ENCODE measurements at places on chromosomes 12 and 14.

GRCh38 chr12:26803552-26803951 lies 29.4 kb downstream of the ITPR2 start:
- no peak for DNase-seq

DNA sequence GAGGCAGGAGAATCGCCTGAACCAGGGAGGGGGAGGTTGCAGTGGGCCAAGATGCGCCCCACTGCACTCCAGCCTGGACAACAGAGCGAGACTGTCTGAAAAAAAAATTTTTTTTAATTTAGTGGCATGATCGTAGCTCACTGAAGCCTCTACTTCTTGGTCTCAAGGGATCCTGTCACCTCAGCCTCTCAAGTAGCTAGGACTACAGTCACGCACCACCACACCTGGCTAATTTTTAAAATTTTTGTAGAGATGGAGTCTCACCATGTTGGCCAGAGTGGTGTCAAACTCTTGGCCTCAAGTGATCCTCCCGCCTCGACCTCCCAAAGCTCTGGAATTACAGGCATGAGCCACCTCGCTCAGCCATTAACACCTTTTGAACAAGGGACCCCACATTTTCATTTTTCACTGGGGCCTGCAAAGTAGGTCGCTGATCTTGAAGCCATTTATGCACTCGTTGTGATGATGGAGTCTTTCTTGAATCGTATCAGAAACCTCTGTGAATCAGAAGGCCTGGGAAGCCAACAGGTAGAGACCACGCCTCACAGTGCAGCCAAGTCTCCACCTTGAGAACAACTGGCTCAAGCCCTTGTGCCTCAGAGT lies 5.9 kb downstream of the HCAR1 start:
- no peak for DNase-seq

GRCh38 chr12:121581686-121582429 lies 1.0 kb upstream of the KDM2B start:
- DNase-seq: no peak

DNA sequence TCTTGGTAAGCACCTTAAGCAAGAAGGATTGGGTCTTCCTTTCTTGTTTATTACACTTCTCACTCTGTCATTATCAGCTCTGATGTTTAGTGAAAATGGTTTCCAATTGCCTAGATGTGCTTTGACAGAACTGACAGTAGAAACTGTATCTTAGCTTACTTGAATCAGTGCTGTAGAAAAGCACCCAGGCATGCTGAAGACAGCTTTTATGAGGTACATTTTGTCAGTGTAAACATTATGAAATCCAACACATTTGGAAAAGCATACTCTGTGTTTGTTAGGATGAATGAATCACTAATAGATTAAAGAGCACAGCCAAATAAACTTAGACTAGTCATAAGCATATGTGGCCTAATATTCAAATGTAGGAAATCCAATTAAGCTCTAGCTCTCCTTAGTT lies 290.2 kb upstream of the NPAS3 start:
- DNase-seq: no peak

DNA sequence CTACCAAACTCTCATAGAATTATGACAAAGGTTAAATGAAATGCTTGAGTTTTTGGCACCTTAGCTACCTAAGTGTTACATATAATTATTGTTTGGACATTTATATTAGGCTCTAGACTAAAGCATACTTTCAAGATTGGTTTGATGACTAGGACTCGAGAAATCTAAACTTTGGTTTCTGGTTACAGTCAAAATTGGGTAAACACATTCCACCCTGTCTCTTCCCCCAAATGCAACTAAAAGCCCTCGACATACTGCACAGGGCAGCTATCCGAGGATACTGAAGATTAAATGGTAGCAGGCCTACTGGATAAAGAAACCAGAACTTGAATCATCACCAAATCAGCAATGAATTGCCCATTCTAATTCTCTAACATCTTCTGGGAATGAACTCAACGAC lies 369.1 kb downstream of the PRKD1 start:
- DNase-seq: no peak

- DNase-seq: no peak
Observed at GRCh38 chr12:56389412-56389811, 26.8 kb upstream of the APOF start.

GRCh38 chr14:31400031-31400638 lies 20.2 kb downstream of the HEATR5A start:
- no peak for DNase-seq

DNA sequence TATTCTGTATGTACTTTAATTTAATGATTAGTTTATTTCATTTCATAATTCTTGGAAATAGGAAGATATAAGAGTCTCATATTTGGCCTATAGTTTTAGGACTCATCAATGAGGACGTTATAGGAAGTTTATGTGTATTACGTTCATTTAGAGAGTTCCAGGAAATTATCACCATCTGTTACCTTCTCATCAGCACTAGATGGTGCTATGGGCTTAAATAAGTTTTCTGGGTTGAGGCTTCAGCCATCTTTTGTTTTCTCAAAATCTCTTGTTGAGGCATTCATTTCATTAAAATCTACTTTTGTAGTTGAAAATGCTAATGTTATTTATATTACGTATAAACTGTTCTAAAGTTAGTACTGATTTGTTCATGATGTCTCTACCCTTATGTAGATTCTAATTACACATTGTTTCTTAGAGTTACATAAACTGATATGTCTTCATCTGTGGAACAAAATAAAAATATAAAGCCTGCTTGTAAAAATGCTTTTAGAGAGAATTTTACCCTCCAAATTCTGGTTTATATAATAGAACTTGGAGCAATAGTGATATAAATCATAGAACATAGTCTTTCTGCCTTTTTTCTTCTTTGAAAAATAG lies 89.2 kb downstream of the CFAP54 start:
- DNase-seq: peak; percentile 67

- DNase-seq: no peak
Observed at GRCh38 chr12:98137278-98137677, 378.1 kb upstream of the TMPO start.
